Ovary (tissue), 10 donors: ENCODE measurements at places on chromosomes 12 and 14.

- DNase-seq: no peak
These were observed 15.4 kb upstream of the PAPLN start for GRCh38 chr14:73221945-73222344.

- peak; percentile 36 for DNase-seq
These were observed 1.9 kb downstream of the LRRK2 start for GRCh38 chr12:40226705-40227104.

GRCh38 chr14:89123215-89123614 is 293.8 kb downstream of the FOXN3 start:
- no peak for DNase-seq

DNA sequence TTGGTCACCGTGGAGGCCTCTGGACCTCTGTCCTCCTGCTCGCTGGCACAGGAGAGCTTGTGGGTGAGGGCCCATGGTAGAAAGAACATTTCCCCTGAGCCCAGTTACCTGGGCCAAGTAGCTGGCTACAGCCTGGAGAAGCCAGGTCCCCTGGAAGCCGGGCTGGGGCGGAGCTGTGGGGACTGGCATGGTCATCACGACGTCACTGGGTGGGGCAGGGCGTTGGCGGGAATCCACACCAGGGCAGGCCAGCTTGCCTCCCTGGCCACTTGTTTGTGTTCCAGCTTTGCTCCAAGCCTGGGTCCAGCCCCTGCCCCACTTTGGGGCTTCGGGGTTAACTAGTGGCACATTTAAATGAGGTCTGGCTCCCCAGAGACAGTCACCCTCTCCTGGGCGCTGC is 35.0 kb upstream of the SLC24A4 start:
- no peak for DNase-seq

GRCh38 chr12:5192726-5193125 is 149.0 kb downstream of the KCNA5 start:
- DNase-seq: no peak

- no peak for DNase-seq
These were observed 17.4 kb downstream of the TMEM119 start for GRCh38 chr12:108580531-108580930.

DNA sequence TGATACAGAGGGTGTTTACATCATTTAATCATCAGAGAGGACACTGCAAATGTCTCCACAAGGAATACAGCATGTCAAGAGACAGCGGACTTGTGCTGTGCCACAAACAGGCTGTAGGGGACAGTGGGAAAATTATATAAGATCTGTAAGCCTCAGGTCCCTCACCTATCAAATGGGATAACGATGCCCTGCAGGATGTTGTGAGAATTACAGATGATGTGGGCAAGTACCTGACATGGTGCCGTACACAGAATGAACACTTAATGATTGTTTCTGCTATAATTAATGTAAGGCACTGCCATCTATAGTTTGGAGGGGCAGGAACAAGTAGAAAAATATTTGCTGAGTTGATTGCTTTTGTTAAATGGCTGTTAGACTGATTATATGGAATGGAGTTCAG is 81.9 kb upstream of the GTF2A1 start:
- DNase-seq: no peak
